Esophagus squamous epithelium (tissue), 5 donors: ENCODE measurements at places on chromosomes 12 and 14. TPM values are rescaled to one million over a fixed set of nuclear protein-coding genes. Genes with fewer than 3 reads are reported as not detected.

DNA sequence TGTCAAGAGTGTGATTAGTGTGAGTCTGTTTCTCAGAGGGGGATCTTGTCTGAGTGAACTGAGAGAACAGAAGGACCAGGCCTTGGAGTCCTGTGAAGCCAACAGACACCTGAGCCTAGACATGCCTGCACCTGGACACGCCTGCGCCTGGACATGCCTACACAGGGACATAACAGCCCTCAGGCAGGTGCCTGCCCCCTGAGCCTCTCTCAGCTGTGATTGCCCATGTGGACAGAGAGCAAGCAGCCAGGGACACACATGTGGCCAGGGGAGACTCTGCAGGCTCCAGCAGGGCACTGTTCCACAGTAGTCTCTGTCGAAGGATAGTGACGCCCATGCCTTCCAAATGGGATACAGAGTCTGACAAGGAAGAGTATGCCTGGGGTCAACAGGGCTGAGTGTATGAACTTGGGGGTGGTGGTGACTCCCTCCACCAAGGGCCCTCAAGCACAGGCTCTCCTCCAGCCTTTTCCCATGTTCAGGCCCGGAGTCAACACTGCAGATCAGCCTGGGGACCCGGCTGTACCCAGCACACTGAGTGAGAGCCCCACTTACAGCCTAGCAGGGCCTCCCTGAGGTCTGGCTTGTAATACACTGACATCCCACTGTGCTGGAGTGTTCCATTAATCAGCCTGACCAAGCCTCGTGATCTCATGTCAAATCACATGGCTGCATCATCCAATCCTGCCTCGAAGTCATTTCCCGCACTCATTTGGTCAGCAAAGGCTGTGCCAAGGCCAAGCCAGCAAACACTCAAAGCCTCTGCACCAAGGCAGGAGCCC is 173.0 kb downstream of the CALM1 start:
- DNase-seq, result no peak

The HCAR2 gene
- total RNA-seq, result 24.1 TPM

The SLC2A3 gene
- 9.9 TPM for total RNA-seq

The GRIP1 gene
- total RNA-seq, result 8.1 TPM

The P2RX2 gene
- 0.35 TPM for total RNA-seq

DNA sequence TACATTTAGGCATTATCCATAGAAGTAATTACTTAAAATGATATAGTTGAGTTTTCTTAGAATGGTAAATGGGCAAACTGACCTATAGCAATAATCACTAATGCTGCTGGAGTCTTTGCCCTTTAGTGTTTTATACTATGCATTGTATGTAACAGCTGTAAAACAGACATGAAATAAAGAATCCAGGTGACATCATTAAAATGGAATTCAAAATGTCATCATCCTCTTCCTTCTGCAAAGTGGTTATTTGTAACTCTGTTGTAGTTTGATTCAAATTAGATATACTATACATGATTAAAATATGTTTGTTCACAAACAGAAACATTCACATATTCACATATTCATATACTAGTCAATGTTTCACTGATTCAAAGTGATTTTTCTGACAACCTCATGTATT is 598.8 kb downstream of the SLC16A7 start:
- no peak for DNase-seq

The KRT80 gene
- total RNA-seq, result 12.0 TPM

DNA sequence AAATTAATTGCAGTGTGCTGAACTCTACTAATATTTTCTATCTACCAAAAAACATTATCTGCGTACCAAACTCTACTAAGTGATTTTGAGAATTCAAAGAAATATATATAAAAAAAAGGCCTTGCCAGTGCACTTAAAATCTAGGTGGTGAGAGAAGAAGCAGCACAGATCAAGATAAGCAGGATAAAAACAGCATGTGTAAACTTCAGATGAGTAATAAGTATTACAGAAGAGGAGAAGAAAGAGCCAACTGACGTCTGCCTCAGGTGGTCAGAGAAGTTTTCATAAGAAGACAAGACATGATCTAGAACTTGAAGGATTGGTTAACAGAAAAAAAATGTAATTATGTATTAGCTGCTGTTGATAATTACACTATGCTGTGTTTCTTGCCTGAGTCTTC is 166.4 kb downstream of the DUSP6 start:
- no peak for DNase-seq

- no peak for DNase-seq
Measured at GRCh38 chr14:86673523-86673969, 1143.6 kb downstream of the FLRT2 start.

DNA sequence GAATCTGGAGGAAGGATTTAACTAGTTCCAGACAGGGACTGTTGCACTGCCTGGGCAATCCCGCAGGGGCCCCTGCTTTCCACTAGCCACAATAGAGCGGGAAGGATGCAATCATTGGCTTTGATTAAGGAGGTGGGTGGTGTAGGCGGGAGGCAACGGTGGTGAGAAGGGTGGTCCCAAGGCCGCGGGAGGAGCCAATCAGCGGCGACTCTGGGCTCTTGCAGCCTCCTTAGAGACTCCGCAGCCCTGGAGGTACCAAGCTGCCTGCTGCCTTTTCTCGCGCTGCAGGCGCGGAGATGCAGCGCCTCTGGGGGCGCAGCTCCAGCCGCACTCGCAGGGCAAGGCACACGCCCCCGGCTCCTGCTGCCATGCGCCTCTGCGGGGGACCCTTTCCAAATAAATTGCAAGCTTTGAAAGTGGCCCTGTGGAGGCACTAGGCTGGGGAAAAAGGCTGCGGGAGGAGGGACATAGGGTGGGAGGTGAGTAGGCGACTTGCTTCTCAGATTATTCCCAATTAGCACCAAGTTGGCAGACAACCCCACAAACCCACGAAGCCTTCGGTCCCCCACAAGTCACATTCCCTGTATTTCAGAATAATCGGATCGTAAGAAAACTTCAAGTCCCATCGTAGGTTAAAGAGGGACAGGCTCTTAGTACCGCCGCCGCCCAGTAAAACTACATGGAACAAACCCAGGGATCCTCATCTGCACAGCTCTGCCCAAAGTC is 858 bp upstream of the KCNA1 start:
- DNase-seq, result no peak

GRCh38 chr14:76710056-76711010 is 50.9 kb upstream of the VASH1 start:
- no peak for DNase-seq

The CCDC63 gene
- total RNA-seq, result not detected

DNA sequence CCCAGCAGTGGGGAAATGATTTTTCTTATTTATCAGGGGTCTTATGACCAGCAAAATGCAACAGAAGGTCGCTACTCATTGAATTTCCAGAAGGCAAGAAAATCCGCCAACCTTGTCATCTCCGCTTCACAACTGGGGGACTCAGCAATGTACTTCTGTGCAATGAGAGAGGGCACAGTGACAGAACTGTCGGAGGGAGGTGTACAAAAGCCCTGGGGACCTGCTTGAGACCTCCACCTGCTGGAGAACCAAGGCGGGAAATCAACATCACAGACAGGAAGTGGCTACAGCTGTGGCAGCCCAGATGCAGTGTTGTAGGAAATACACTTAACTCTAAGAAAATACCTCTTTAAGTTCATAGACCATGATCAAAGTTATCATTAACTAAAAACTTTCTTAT is 250.9 kb upstream of the OR4E1 start:
- DNase-seq, result no peak

The PRH2 gene
- total RNA-seq, result 7.0 TPM

The PRIM1 gene
- 30.3 TPM for total RNA-seq

The TMEM52B gene
- total RNA-seq, result not detected

- DNase-seq, result no peak
Measured at GRCh38 chr14:91947475-91948184, at the start of gene FBLN5. FBLN5 (minus strand) TSS chr14:91947694; CDS start chr14:91947229, 465 bp downstream.

GRCh38 chr14:35286003-35286600 is 6.1 kb upstream of the PSMA6 start:
- DNase-seq, result no peak

DNA sequence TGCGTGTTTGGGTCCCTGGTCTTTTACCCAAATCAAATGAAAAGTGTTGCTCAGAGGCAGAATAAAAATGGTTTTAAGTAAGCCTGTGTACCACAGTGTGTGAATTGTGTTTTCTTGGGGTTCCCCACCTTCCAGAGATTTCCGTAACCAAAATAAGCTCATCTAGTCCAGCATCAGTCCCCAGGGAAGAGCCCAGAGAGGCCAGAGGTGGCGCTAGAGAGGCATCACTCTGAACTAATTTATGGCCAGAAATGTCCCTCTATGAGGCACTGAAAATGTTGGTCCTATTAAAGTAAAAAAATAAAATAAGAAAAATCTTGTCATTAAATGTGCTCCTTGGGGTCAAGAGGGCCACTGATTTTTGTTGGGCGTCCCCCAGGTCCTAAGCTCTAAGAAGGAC is 24.9 kb upstream of the PRKAB1 start:
- no peak for DNase-seq
